Choroid plexus epithelial cell (primary cell): ENCODE measurements at places on chromosomes 2 and 18.
A peak's percentile ranks its signal among the peaks of the same experiment; 100 is the strongest.

- no peak for DNase-seq
Observed at GRCh38 chr2:220946552-220946951, 625.6 kb downstream of the EPHA4 start.

DNA sequence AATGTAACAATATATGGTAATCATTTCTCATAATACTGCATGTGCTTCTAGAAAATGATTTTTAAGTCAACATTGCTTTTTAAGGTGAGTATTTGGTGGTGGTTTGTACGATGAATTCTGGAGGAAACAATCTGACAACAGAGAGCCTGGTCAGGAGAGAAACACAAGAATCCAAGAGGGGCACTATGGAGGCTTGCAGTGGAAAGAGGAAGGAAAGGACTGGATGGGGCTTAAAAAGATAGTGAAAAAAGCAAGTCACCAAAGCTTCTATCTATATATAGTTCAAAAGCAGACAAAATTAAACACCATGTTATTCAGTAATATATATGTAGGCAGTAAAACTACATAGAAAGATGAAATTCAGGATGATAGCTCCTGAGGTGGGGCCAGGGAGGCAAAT is 109.4 kb upstream of the SERTAD2 start:
- DNase-seq, result no peak

DNA sequence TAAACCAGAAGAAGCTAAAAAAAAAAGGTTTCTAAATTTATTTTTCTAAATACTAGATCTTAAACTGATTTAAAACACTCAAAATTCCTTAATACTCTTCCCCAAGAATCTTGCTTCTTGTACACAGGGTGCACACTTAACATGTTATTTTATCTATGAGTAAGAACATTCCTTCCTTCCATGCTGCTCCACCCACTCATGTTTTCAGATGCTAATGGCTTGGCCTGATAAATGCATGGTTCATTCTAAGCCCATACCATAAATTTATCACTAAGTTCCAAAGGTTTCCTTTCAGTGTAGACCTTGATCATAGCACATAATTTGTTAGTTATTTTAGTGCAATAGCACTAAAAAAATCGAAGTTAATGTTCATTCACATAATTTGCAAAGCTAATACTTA is 8.1 kb downstream of the FBXO48 start:
- DNase-seq, result peak; percentile 62

DNA sequence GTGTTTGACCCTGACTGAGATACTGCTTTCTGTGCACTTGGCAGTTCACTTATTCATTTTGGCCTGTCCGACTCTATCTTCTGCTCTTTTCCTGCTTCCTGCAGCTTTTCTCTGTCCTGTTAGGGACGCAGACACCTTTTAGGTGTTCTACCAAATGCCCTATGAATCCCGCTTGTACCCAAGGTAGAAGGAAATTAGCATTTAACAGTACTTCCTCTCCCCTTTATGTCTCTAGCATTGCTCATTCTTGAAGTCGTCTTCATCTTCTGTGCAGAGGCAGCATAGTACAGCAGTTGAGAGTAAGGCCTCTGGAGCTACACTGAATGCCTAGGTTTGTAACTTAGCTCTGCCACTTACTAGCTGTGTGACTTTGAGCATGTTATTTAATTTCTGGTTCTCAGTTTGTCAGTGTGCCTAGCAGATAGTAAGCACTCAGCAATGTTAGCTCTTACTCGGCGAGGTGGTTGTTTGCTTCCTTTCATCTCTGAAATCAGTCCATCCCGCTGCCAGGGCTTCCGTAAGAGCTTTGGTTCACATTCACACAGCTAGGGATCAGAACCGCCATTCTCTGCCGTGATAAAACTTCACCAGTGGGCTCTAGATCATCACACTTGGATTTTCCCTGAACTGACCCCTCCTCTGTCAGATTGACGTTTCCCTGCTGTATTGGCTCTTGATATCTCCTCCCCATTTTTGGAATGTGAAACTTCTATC is 1.4 kb downstream of the CCT7 start:
- peak; percentile 19 for DNase-seq

DNA sequence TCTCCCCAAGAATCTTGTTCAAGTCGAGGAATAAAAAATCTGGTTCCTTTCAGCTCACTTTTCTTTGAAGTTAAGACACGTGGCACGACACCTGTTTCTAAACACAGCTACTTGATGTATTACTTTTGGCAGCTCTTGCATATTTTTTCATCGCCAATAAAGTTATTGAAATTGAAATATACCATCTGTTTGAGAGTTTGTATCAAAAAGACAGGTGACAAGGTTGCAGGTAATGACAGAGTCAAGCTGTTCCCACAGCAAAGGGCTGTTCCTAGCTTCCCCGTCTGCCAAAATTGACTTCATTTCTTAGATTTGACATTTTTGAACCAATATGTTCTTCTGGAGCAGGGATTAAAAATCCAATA is 5.5 kb upstream of the GPR45 start:
- no peak for DNase-seq

GRCh38 chr18:74622072-74622471 is 24.4 kb downstream of the ZNF407 start:
- DNase-seq, result no peak

- DNase-seq, result peak; percentile 7
Observed at GRCh38 chr2:10285556-10286198, 17.0 kb upstream of the HPCAL1 start.

DNA sequence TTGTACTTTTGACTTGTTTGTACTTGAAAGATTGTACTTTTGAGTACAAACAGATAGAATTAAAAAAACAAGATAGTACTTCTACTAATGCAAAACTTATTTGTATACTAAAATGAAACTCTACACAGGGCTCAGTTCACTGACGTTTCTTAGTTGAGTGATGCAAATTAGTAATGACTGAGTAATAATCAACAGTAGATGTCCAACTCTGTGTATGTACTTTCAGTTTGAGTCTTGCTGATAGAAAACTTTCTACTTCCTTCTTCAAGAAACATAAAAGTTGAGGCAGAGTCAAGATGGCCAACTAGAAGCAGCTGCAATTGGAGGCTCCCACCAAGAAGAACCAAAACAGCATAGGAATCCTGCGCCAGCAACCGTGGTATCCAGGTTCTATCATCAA is 585.0 kb downstream of the NR4A2 start:
- no peak for DNase-seq

DNA sequence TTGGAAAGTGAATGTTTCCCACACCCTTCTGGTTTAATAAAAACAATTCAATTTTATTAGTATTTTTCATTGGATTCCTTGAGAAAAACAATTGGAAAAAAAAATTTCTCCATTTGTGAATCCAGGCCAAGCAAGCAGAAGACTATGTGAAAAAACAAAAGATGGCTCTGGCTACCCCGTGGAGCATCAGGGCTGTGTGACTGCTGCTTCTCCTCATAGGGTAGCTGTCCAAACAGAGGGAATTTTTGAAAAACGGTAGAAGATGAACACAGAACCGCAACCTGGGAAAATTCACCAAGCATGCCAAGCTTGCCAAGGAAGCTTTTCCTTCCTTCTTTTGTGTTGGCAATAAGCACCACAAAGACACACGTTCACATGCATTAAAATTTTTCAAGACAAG is 71.3 kb upstream of the ACVR2A start:
- no peak for DNase-seq
